ENCODE measurements at places on chromosomes 6 and 20.

- DNase-seq = no peak
Observed at GRCh38 chr6:38871741-38872568, 156.8 kb downstream of the DNAH8 start.

GRCh38 chr20:15288106-15288505, 950.7 kb upstream of the FLRT3 start:
- DNase-seq = no peak

GRCh38 chr6:132663661-132664060, 4.7 kb upstream of the TAAR1 start:
- no peak for DNase-seq

GRCh38 chr6:31545291-31545690, 1.1 kb downstream of the ATP6V1G2 start:
- DNase-seq = no peak

GRCh38 chr20:38799203-38799602, 6.3 kb upstream of the PPP1R16B start:
- DNase-seq = no peak

DNA sequence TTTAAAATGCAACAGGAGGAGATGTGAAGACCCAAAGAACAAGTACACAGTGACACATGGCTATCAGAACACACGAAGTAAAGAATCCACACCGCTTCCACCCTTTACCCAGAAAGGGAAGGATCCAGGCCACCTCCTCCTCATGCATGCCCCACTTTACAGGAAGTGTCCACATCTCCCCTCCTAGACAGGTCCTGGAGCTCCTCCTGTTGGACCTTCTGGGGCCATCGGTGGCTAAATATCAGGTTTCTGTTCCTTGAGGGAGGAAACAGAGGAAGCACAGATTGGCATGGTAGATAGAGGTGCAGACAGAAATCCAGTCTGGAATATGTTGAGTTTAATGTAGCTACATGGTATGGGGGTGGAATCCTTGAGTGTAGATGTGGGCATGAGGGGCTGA, 10.9 kb downstream of the NINL start:
- no peak for DNase-seq

DNA sequence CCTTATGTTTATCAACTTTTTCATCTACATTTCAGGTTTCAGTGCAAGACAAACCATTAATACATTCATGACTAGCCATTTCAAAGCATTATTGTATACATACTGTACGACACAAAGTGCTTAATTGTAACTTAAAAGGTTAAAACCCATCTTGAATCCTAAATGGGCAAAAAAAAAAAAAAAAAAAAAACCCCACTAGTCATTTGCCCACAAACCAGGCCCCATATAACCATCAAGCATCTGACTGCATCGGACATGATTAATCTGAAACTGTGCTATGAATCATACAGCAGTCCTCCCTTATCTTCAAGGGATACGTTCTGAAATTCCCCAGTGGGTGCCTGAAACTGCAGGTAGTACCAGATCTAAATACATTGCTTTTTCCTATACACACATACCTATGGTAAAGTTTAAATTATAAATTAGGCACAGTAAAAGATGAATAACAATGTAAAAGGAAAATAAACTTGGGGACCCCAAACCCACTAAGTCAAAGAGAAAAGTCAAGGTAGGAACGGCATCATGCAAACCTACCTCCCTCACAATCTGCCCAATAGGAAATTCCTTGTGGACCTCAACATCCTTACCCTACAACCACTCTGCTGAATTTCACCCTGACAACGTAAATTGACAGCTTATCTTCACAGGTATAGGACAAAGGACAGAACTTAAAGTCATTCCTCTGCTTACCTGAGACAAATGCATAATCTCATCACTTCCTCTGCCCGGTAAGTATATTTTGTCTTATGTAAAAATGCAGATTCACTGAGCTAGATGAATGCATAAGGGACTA, 14.3 kb downstream of the B4GALT5 start:
- no peak for DNase-seq

GRCh38 chr6:127120787-127121636, 2.5 kb downstream of the RSPO3 start:
- no peak for DNase-seq
